ENCODE measurements at places on chromosomes 7 and 10. TPM values are rescaled to one million over a fixed set of nuclear protein-coding genes. Genes with fewer than 3 reads are reported as not detected.

DNA sequence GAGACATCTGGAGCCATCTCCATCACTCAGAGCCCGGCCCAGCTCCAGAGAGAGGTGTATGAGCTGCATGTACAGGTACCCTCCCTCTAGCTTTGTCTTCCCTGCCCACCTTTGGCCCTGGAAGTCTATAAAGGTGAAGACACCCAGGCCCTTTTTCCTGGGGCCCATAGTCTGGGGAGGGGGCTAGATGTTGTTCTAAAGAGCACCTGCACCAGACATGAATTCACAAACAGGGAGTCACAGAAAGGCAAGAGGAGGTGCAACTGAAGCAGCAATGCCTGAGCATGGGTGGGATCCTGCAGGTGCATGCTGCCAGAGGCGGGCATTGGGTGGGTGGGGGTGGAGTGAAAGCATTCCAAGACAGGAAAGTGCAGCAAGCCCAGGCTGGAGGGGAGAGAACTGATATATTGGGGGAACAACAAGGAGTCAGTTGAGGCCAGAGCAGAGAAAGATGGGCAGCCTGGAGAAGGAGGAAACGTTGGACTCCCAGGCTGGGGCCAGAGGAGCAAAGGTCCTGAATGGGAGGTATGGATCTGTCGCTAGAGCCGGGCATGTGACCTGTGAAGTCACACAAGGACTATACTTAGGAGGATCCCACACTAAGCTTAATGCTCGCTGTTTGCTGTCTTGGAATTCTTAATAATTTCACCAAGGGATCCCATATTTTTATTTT is 11.7 kb downstream of the CDHR1 start:
- no peaks in the 10 kb centered on the region for H3K36me3 ChIP-seq
- peaks cover 11% of the 10 kb centered on the region for H3K27me3 ChIP-seq
- H3K4me3 ChIP-seq, result no peak overlapping the region
- DNase-seq, result no peak
- H3K4me1 ChIP-seq, result no peaks in the 10 kb centered on the region
- no peak overlapping the region for H3K27ac ChIP-seq

DNA sequence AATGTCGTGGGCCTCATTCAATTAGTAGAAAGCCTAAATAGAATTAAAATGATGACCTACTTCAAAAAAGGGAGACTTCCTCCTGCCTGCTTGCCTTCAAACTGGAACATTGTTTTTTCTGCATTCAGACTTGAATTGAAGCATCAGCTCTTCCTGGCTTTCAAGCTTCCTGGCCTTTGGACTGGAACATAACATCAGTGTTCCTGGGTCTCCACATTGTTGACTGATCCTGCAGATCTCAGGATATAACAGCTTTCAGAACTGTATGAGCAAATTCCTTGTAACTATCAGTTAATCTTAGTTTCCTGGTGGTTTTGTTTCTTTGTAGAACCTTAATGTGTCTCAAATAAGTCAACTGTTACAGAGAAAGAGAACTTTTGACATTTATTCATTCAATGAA is 18.6 kb downstream of the MAGI2 start:
- H3K4me3 ChIP-seq, result no peak overlapping the region
- no peaks in the 10 kb centered on the region for H3K27me3 ChIP-seq
- H3K4me1 ChIP-seq, result no peaks in the 10 kb centered on the region
- no peak for DNase-seq

Gene SPACDR
- 2.7 TPM for total RNA-seq

GRCh38 chr10:128898133-128898915 is 568.7 kb upstream of the MGMT start:
- no peak overlapping the region for H3K4me3 ChIP-seq
- H3K36me3 ChIP-seq, result no peaks in the 10 kb centered on the region
- DNase-seq, result no peak
- peaks cover 4% of the 10 kb centered on the region for H3K4me1 ChIP-seq
- no peak overlapping the region for H3K27ac ChIP-seq
- H3K27me3 ChIP-seq, result no peaks in the 10 kb centered on the region

DNA sequence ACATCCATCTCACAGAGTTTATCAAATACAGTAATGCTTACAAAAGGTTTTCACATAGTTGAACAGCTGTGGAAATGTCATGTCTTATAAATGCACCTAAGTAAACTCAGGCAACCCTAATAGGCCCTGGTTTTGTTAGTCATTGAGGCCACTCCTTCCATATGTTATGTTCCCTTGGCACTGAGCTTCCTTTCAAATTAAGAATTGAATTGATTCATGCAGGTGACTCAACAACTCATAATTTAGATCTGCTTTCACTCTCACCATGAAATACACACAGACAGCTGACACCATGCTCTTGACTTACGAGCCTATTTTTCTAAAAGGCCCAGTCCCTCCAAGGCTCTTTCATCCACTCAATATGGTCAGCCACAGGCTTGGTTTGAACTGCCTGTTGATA is 476.9 kb downstream of the KCNMA1 start:
- no peak for DNase-seq
- no peaks in the 10 kb centered on the region for H3K36me3 ChIP-seq
- no peak overlapping the region for H3K27ac ChIP-seq
- H3K4me1 ChIP-seq, result peaks cover 2% of the 10 kb centered on the region
- peaks cover 10% of the 10 kb centered on the region for H3K27me3 ChIP-seq

DNA sequence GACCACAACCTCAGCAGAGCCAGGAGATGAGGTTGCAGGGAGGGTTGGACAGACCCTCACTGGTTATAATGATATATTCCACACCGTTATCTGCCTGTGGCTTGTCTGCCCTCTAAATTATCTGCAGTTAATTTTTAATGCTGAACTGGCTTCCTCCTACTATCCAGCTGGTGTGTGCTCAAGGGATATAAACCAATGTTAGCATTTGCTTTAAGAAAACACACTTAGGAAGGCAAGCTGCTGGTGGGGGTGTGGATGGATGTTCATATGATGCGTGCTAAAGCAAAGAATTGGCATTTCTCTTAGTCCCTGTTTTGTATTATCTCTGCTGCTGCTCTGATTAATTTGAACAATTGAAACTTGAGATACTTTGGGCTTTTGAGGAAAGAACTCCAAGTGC is 132.2 kb upstream of the NPVF start:
- no peaks in the 10 kb centered on the region for H3K4me1 ChIP-seq
- H3K4me3 ChIP-seq, result no peak overlapping the region
- H3K36me3 ChIP-seq, result no peaks in the 10 kb centered on the region

Measured in activated CD4-positive, alpha-beta T cell treated with anti-CD3 and anti-CD28 coated beads, Interleukin-2, amount 10 ng/mL, durations not matched to agents 24 days and 14 days (primary cell).